ENCODE measurements at places on chromosomes 6 and 20.

DNA sequence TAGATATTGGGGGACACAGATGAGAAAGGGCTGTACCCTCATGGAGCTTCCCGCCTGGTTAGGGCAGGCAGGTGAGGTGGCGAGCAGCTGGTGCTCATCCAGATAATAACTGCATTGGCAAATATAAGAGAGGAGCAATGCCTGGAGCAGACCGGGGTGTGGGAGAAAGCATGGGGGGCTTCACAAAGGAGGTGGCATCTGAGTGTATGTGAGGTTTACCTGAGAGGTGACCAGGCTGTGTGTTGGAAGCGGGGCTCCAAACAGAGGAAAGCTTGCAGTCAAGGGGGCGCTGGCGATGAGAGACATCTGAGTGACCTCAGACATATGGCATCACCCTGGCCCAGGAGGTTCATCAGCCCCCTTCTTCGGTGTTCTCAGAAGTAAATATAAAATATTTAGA, 72.1 kb upstream of the PMEPA1 start:
- no peak for DNase-seq

DNA sequence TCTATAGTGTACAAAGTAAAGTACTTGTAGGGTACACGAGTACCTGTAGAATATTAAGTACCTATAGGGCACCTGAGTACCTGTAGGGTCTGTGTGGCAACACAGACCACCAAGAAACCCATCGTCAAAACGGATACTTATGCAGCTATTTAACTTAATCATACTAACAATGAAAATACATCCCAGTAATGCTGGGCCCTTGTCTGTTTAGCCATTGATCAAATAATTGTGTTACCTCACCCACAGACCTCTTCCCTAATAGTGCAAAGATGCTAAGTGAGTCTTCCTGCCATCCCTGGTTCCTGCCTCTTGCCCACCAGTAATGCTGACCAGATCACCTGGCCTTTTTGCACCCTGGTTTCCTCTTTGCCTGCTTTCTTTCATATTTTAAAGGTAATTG, 7.5 kb upstream of the COL10A1 start:
- DNase-seq, result no peak

DNA sequence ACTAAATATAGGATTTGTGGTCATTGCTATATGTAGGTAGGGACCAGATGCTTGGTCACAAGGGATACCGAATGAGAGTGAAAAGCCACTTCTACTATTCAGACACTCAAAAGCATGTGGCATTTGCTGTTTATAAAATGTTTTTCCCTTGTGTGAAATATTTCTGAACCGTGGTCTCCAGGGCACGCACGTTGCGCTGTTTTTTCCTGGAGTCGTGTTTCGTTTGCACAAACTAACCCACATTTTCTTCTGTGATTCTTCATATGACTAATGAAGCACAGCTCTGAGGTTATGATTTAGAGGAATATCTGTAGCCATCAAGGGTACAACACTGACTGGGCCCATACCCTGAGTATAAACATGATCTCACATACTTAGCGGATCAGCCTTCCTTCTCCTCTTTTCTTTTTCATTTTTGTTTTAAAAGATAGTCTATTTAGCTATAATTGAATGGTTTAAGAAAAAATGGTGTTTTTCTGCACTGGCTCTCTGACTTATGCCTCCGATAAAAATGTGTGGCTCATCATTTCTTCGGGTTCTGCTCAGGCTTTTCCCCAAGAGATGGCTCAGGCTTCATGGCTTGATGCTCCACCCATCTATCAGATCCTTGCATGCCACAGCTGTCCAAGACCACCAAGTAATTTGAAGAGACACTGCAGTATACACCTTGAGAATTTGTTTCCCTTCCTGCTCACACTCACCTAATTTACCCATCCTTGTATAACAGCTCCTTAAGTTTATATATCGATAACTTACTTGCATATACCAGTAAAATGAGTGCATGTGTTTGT, 59.9 kb upstream of the HBS1L start:
- peak; percentile 63 for DNase-seq

GRCh38 chr6:17957498-17957897, 29.9 kb downstream of the KIF13A start:
- DNase-seq, result no peak

- peak; percentile 14 for DNase-seq
Observed at GRCh38 chr20:32988008-32988407, 16.2 kb downstream of the SUN5 start.

GRCh38 chr6:45757443-45758130, 258.1 kb downstream of the CLIC5 start:
- DNase-seq, result no peak
